Subcutaneous adipose tissue (tissue), 4 donors: ENCODE measurements at places on chromosomes 2 and 18. TPM values are rescaled to one million over a fixed set of nuclear protein-coding genes. Genes with fewer than 3 reads are reported as not detected.

Gene ALPI
- not detected for total RNA-seq

Gene GTF3C2
- total RNA-seq, result 43.0 TPM

Gene SLC11A1
- total RNA-seq, result 103 TPM

Gene SMC6
- total RNA-seq, result 15.0 TPM

Gene ZNF519
- total RNA-seq, result 7.5 TPM

Gene POTEI
- not detected for total RNA-seq

Gene MC2R
- not detected for total RNA-seq

Gene ANKRD36
- total RNA-seq, result 36.0 TPM

Gene PLGLB1
- 2.0 TPM for total RNA-seq

Gene ZAP70
- 2.3 TPM for total RNA-seq

Gene PTPRN
- not detected for total RNA-seq

Gene GATA6
- total RNA-seq, result 2.0 TPM

Gene AGPS
- 32.4 TPM for total RNA-seq

Gene LCT
- total RNA-seq, result not detected

Gene NEUROD1
- total RNA-seq, result not detected

Gene TUBA4B
- total RNA-seq, result not detected

Gene CFAP65
- total RNA-seq, result not detected

Gene LINC00305
- not detected for total RNA-seq

Gene POTEJ
- total RNA-seq, result not detected

Gene CCDC178
- 6.0 TPM for total RNA-seq

Gene ANKRD30B
- 0.49 TPM for total RNA-seq
